ENCODE measurements at places on chromosomes 7 and 10.

GRCh38 chr10:530717-531116 lies 158.8 kb downstream of the DIP2C start:
- DNase-seq = no peak

DNA sequence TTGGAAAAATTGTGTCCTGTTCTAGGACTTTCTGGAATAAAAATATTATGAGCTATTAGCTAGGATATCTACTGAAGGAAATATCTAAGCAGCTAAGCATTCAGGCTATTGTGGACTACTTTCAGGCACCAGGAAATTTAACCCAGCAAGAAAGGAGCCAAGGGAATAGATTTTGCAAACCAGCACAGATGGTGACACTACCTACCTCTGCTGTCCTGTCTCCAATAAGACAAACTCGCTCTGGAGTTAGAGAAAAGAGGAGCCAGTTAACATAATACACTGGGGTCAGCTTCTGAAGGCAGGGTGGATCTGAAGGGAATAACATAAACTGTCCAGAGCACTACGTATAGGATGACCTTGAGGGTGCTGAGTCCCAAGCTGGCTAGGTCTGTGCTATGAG lies 223.7 kb upstream of the PRSS58 start:
- DNase-seq = no peak

- DNase-seq = no peak
Observed at GRCh38 chr7:153297141-153297540, 537.6 kb downstream of the ACTR3B start.

GRCh38 chr10:10164848-10165247 lies 852.8 kb upstream of the CELF2 start:
- no peak for DNase-seq

DNA sequence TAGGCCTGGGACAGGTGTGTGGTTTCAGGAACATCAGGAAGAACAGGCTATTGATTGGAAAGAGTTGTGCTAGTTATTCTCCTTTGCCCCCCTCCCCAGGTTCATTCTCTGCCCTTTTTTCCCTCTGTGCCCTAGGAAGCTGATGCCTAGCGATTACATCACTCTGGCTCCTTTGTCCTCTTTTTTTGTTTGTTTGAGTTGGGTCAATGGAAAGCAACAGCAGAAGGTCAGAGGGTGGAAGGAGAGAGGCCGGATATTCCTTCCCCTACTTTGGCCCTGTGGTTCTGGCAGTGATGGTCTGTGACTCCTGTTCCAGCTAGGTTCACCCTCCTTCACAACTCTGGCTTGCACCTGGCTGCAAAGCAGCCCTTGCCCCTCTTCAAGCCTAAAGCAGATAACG lies 18.9 kb downstream of the LOXL4 start:
- DNase-seq = no peak

DNA sequence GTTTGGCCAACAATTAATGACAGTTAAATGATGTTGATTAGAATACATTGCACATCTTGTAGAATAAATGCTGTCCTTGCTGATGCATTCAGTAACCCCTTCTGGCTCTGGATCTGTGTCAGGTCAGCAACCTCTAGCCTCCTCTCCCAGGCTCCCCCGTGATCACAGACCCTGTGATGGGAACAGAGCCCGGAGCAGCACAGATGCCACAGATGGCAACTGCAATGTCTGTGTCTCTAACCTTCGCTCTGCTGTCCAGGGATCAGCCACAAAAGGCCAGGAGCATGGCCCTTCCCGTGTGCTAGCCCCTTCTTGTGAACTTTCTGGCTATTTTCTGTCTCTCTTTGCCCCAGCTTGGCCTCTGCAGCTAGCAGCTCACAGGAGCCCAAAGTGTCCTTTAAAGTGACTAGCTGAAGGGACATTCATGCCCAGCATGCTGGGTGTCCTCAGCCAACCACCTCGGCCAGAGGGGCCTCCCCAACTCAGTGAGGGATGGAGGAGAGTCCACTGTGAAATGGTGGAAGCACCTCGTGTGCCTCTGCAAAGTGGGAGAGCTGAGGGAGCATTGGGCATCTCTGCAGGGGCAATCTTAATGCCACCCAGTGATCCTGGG lies 167.0 kb upstream of the TCERG1L start:
- DNase-seq = no peak

GRCh38 chr7:128863433-128863989 lies 855 bp downstream of the ATP6V1F start:
- peak; percentile 76 for DNase-seq

GRCh38 chr7:158662610-158663427 lies 41.8 kb downstream of the NCAPG2 start:
- no peak for DNase-seq

GRCh38 chr7:85114342-85114741 lies 72.5 kb downstream of the SEMA3D start:
- no peak for DNase-seq

- DNase-seq = peak; percentile 62
Observed at GRCh38 chr10:5949009-5949759, 28.2 kb downstream of the IL15RA start.

DNA sequence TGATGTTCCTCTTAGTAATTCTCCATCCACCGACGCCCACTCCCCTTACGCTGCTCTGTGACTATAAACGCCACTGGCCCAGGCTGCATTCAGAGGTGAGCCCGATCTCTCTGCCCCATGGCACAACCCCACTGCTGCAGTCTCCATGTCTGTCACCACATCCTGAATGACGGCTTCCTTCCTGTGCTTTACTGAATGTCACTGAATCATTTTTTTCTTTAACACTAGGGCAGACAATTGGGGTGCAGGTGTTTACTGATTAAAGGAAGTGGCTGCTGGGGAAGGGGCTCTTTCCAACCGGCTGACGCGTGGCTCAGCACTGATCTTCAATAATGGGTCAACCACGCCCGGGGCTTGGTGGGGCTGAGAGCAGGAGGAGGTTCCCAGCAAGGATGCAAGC lies 208.3 kb downstream of the USP6NL start:
- DNase-seq = no peak

DNA sequence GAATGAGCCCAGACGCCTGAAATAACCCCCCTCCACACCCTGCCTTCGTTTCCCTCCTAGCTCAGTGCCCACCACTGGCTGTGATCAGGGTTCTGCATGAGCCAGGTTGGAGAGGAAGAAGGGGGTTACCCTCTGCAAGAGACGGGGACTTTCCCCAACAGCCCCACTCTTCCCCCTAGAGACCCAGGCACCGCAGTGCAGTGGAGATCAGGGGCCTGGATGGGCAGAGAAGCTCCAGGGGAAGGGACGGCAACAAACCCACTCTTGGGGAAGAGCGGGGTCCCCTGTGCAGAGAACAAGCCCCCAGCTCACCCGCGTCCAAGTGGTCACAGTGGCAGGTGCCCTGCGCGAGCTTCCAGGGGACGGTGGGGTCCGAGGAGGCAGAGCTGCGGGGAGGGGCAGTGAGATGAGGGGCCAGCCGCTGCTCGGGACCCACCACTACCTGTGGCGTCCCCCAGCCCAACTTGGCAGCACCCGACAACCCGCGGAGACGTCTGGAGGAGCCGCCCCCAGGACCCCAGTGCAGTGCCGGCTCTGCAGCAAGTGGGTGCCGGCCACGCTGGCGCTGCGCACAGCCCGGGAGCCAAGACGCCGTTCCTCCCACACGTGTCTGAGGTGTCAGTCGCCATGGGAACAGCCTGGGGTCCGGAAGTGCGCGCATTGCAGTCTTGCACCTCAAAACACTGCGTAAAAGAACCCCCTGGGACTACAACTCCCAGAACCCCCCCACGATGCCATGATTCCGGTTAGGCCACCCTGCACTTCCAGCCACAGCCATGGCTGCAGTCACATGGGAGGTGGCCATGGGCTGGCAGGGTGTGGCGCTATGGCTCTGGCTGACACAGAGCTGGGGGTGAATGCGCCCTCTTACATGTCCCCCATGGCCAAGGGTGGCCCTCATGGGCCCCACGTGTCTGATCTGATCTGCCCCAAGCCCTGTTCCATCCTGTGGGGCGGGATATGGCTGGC lies 45.8 kb upstream of the WIPI2 start:
- no peak for DNase-seq

- no peak for DNase-seq
Observed at GRCh38 chr7:26718063-26718462, 146.3 kb downstream of the SKAP2 start.

- DNase-seq = peak; percentile 84
Observed at GRCh38 chr7:51366930-51367613, 50.5 kb upstream of the COBL start.

DNA sequence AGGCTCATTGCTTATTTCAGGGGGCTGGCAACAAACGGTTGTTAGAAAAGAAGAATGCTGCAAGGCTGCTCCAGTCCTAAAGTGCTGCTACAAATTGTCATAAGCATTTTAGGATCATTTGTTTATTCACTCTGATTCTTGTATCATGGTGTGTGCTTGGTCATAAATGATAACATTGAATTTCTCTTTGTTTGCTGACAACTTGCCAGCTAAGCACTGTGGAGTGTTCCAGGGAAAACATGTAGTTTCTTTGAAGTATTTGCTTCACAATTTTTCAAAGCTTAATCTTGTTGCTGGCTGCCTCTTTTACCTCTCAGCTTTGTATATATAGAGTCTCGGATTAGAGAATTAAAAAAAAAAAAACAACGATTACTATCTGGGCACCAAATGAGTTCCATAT lies 263.0 kb downstream of the PHF14 start:
- DNase-seq = no peak

DNA sequence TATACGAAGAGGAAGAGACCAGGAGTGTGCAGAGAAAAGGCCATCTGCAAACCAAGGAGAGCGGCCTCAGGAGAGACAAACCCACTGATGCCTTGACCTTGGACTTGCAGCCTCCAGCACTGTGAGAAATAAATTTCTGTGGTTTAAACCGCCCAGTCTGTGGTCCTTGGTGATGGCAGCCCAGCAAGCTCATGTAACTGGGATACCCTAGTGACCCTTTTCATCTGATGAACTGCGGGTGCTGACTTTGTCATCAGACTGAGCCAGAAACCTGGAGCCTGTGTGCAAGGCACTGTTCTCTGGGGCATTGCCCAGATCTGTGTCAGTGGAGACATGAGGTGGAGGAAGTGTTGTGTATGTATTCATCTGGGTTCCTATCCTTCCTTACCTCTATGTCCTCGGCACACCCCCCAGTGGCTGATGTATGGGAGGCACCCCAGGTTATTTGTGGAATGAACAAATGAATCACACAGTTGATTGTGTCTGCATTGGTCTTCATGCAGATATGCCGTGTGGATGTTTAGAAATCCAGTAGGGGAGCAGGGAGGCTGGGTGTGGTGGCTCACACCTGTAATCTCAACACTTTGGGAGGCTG lies 64.5 kb upstream of the BTBD16 start:
- DNase-seq = no peak

DNA sequence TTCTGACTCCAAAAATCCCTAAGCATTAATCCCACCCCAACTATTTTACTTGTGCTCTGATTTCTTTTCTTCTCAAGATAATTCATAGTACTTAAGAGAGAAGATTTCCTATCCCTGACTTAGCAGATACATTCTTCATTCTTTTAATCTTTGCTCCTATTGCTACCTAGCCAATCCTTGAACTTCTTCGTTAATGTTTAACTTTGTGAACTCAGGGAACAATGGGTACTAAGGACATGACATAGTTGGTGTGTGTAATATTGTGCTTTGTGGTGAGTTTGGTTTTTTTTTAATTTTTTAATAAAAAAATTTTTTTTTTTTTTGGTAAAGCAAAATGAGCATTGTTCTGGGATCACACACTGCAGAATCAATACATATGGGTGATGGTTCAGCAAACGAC lies 166.2 kb downstream of the CHCHD3 start:
- DNase-seq = no peak

DNA sequence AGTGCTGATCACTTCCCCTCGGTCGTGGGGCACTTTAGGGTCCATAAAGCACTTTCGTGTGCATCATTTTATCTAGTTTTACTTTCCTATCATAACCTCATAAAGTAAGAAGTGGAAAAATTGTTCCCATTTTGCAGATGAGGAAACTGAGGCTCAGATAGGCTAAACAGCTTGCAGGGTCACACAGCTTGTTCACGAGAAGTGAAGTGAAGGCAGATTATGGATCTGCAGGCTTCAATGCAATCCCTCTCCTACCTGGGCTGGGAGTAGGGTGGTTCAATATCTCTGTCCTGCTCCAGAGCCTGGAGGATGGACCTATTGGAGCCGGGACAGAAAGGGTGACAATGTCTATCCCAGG lies 10.8 kb upstream of the ZNF467 start:
- DNase-seq = no peak

GRCh38 chr10:13816195-13816925 lies 229.6 kb downstream of the PRPF18 start:
- no peak for DNase-seq

GRCh38 chr7:56079450-56080185 lies 13.1 kb downstream of the PHKG1 start:
- DNase-seq = no peak

DNA sequence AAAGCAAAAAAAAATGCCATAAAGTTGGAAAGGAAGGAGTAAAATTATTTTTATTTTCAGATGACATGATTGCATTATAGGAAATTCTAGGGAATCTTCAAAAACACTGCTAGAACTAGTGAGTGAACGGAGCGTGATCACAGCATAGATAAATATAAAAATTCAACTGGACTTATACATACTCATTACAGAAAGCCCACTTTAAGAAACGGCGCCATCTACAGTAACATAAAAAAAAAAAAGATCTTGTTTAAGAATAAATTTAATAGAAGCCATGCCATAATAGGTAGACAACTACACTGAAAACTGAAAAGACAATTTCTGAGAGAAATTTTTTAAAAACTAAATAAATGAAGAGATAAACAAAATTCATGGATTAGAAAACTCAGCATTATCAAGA lies 623.1 kb upstream of the MGMT start:
- DNase-seq = no peak

- no peak for DNase-seq
Observed at GRCh38 chr10:50625649-50626132, 1.9 kb upstream of the SGMS1 start.

DNA sequence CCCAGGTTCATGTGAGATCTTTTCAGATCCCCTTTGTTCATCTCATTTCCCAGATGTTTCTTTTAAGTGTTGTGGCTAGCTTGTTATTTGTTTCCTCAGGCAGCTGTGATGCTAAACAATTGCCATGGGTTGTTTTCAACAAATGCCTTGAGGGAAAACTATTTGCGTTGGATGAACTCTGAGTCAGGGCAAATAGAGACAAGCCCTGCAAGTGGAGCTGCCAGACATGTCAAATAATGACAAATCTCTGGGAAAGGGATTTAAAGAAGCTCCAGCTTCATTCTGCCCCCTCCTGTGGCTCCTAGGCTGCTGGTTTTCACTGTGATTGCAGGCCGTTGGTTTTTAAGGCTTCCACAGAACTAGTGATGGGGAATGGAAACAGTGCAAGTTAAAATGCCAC lies 272.4 kb upstream of the SP8 start:
- DNase-seq = no peak

- DNase-seq = peak; percentile 80
Observed at GRCh38 chr10:133335246-133336117, 1.2 kb downstream of the CALY start.

DNA sequence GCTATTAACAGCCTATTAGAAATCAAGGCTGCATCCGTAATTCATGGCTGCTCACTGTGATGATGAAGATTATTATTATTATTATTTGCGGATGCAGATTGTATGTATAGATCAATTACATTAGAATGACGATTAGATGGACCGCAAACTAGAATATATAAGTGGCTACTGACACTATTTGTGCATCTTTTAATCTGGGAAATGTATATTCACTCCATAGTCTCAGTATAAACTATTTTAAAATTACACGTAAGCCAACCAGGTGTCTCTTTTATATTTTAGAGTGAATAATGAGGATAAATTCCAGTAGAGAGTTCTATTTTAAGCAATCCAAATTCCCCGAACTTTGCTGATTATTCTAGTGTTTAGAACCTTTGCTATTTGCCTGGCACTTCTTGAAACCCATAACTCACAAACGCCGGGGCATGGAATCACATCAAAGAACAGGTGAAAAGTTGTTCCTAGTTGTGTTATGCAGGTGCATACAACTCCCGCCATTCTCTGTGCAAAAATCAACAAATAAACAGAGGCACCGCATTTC lies 509 bp upstream of the ING3 start:
- DNase-seq = no peak
